ENCODE measurements at places on chromosomes 6 and 20. TPM values are rescaled to one million over a fixed set of nuclear protein-coding genes. Genes with fewer than 3 reads are reported as not detected.

DNA sequence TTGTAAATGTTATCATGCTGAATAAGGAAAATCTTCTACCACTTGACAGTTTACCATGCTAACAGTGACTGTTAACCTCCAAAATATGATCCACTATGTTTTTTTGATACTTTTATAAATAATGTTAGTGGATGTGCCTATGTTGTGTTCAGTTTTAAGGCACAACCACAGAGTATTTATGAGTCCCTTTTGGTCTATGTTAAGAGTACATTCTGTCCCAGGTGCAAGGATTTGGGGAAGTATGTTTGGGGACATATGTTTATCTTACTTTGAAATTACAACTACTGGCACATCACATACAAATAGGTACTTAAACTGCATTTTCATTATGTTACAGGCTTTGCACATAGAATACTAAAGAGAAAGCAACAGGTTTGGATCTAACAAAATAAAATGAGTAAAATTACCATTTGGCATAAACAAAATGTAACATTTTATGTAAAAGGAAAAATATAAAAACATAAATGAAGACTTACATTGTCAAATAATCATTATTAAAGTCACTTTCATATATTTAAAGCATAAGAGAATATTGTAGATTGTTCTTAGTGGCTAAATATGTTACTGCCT, 71.2 kb downstream of the SESN1 start:
- no peak for DNase-seq

GRCh38 chr6:3535776-3536435, 79.1 kb upstream of the SLC22A23 start:
- no peak for DNase-seq

DNA sequence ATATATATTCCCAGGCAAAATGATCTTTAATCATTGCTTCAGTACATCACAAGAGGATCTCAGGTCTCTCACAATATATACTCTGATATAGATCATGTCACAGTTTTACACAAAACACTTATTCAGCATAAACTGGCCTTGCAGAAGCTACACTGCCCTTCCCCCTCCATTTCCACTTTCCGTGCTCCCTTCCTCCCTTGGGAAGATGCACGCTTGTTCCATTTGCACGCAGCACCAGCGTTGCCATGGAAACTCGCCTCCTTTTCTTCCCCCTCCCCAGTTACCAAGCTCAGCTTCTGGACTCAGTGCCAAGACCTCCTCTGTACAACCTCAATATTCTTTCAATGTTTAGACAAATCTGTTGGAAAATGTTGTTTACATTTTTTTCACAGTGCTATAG, 154.6 kb downstream of the RFPL4B start:
- DNase-seq, result no peak

DNA sequence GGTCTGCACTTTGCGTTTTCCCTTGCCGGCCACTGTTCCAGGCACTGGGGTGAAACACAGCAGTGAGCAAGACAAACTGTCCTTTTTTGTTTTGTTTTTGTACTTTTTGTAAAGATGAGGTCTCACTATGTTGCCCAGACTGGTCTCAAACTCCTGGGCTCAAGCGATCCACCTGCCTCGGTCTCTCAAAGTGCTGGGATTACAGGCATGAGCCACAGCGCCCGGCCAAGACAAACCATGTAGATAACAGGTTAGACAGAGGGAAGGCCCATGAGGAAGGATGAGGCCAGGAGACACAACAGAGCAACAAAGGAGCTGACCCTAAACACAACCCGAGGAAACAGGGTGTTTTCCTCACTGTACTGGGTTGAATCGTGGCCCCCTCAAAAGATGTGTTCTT, 165.4 kb downstream of the NFATC2 start:
- no peak for DNase-seq

DNA sequence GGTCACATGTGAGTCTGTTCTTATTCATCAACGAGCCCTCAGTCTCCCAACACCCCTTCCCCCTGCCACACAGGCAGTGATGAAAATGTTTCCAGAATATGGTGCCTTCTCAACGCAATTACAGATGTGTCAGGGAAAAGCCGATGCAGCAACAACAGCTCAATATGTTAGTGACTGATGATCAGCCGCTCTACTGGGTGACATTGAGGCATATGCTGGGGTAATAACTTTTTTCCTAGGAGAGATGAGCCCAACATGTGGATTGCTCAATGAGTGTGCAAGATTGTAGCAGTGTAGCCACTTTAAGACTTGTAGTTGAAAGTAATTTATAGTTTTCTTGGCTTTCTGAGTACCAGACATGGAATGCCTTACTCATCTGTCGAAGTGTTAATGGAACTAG, 49.4 kb downstream of the DTD1 start:
- no peak for DNase-seq

DNA sequence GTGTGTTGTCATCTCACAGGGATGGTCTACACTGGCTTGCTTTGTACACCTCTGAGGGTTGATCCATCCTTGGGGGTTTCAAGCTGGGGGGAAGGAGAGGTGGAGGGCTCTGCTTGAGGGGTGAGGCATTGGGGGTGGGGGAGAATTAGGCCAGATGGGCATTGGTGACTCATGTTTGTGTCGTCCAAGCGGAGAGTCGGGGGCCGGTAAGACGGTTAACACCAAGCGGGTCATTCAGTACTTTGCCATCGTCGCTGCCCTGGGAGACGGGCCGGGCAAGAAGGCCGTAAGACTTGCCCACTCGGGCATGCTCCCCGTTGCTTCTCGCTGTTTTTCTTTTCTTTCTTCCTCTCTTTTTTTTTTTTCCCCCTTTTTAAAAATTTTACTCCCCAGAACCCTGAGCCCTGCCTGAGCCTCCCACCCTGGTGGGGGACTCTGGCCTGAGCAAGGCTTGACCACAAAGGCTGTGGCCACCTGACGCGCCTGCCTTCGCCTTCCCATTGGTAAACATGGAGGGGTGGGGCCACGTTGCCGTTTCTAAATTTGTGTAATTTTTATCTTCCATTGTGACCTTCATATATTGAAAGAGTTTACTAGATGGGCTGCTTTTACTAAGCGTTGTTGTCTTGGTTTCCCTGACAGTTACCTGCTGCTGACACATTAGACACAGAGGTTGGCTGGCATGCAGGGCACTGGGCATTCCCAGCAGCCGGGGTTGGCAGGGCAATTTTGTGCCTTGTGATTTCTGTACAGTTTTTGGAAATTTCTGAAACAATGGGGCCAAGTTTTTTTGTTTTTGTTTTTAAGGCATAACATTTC, 26.8 kb downstream of the MYH7B start:
- DNase-seq, result no peak

DNA sequence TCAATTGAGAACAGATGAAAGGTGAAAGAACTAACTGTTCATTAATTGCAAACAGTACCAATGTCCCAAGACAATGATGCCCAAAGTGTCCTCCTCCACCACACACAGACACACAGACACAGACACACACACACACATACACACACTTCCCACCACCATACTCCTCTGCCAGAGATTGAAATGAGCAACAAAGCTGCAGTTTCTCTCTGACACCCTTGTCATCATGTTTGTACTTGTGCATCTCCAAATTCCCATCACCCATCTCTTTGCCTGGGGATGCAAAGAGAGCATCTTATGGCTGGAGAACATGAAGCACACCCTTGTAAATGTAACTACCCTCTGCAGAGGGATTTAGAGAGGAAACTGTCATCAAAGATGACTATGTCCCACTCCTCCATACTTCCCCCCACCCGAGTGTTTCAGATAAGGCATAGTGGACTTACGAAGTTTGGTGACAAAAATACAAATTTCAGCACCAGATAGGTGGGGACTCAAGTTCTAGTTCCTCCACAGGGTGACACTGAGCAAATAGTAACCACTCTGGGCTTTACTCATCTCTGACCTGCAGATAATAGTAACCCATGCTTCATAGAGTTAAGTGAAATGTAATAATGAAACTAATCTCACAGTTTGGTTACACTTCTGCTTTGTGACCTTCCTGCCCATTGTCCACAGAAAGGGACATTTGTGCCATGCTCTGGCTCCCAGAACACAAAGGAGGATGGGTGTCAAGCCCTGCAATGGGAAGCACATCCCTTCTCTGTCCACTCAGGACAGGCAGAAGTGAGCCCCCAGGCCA, 8.7 kb downstream of the MAFB start:
- no peak for DNase-seq

DNA sequence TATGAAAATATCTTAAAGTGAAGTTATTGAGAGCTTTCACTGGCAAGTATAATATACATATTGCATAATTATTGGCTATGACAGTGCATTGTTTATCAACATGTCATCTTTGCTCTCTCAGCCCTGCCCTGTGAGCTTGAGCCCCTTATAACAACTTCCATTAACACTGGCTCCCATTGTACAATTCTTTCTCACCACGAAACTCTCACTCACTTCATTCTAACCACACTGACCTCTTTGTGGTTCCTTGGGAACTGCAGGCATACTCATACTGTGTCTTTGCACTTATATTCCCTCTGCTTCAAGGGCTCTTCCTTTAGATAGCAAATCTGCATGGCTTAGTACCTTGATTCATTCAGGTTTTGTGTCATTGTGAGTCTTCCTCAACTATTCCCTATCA, 411.8 kb downstream of the CDKAL1 start:
- no peak for DNase-seq

DNA sequence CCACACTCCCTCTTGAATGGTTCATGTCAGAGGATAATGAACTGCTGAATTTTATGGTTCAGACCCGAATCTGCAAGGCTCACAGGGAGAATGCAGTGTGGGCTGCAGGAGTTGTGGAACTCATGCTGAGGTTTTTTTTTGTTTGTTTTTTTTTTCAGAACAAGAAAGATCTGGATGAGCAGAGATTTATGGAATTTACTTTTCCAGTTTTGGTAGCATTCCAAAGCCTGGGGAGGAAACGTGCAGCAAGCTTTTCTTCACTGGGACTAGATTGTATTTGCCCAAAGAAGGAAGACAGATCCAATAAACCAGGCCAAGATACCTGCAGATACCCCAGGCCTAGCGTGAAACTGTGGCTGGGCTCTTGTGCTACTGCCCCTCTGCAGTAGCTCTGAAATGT, 223.9 kb upstream of the TAB2 start:
- no peak for DNase-seq

- no peak for DNase-seq
These were observed 120.0 kb downstream of the UTRN start for GRCh38 chr6:144405163-144405562.

GRCh38 chr20:19249106-19249879, 36.9 kb downstream of the SLC24A3 start:
- DNase-seq, result no peak

GRCh38 chr6:25250878-25251277, 28.3 kb upstream of the CARMIL1 start:
- no peak for DNase-seq

- no peak for DNase-seq
These were observed 27.7 kb upstream of the PNPLA1 start for GRCh38 chr6:36242161-36242560.

GRCh38 chr6:166381381-166381732, 1.4 kb downstream of the MPC1 start:
- DNase-seq, result no peak

FITM2 gene
- 28.5 TPM for total RNA-seq

IRF4 gene
- total RNA-seq, result 6.3 TPM

STMND1 gene
- not detected for total RNA-seq

DEFB115 gene
- total RNA-seq, result not detected

TNFRSF21 gene
- 55.7 TPM for total RNA-seq

OR2B6 gene
- not detected for total RNA-seq

All from mesenteric fat pad (tissue), 1 donor.